Caco-2 (cell line): ENCODE measurements at places on chromosomes 5 and 9. TPM values are rescaled to one million over a fixed set of nuclear protein-coding genes. Genes with fewer than 3 reads are reported as not detected.

GRCh38 chr5:178385496-178385890, 152.9 kb upstream of the PHYKPL start:
- DNase-seq: no peak

- no peak for DNase-seq
Measured at GRCh38 chr9:134883040-134883782, 2.6 kb downstream of the FCN2 start.

GRCh38 chr9:91643481-91644077, 219.9 kb upstream of the NFIL3 start:
- no peak for DNase-seq

DNA sequence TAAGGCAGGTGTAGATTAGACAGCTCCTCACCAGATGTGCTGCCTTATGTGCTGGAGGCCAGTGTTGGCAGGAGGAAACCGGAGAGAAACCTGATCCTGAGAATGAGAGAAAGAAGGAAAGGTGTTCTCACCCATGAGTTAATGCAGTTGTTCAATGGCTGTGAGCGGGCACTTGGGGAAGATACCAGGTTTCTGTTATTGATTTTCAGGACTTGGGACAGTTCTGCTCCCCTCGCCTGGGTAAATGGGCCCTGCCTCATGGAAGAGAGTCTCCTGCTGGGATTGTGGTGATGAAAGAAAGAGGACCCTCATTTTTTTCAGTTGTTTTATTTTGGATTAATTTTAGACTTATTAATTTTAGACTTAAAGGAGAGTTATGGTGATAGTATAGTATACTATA, 59.5 kb downstream of the EGFLAM start:
- DNase-seq: no peak

DNA sequence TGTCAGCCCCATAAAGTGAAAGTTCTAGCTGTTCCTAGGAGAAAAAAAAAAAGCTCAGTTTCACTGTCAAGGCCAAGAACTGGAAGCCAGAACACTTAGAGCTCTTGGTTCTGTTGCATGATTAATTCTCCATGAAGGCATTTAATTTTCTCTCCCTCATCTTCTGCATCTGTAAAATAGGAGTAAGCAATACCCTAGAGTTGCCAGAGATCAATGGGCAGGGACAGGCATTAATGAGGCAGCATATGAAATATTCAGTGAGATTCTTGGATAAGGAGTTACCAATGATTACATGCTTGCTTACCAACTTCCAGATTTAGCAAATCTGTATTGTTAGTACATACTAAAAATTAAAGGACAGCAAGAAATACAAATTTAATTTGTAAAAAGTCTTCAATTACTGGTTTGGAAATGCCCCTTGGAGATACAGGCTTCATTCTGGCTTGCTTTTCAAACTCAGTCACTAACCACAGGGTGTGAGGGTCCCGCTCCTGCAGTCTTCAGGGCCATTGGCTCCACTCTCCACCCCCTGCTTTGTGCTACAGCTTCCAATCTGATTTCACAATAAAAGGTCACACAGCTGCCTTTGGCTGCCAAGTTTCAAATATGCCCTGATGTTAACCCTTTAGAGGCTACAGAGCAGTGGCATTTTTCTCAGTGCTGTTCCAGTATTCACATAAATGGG, 624.6 kb downstream of the BNC2 start:
- no peak for DNase-seq

GRCh38 chr9:120001536-120001935, 578.4 kb downstream of the CDK5RAP2 start:
- no peak for DNase-seq

GRCh38 chr5:32383065-32383464, 61.5 kb downstream of the ZFR start:
- DNase-seq: no peak

GRCh38 chr9:6576987-6577386, 68.5 kb downstream of the GLDC start:
- DNase-seq: no peak

SLC25A51 gene
- 29.1 and 29.3 TPM in 2 replicates for total RNA-seq

PLPP6 gene
- total RNA-seq: 6.7 and 7.2 TPM in 2 replicates
